ENCODE measurements at places on chromosomes 1 and 21.

DNA sequence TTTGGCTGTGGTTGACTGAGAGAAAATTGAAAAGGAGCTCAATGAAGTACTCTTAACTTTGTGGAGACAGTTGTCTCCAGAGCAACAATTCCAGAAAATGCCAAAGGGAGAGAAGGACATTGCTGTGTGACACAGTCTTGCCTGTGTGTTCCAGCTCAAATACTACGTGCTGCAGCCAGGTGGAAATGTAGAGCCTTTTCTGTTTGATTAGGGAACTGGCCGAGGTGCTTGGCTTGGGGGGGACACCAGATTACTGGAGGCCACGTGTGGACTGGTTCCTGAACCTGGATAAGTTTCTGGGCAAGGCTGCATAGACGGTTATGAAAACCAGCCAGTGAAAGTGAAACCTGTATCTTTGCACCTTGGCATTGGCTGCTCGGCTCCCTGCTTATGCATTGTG lies 217.9 kb downstream of the CTH start:
- no peak for DNase-seq

GRCh38 chr1:30140566-30140965 lies 582.8 kb downstream of the MATN1 start:
- DNase-seq: no peak

DNA sequence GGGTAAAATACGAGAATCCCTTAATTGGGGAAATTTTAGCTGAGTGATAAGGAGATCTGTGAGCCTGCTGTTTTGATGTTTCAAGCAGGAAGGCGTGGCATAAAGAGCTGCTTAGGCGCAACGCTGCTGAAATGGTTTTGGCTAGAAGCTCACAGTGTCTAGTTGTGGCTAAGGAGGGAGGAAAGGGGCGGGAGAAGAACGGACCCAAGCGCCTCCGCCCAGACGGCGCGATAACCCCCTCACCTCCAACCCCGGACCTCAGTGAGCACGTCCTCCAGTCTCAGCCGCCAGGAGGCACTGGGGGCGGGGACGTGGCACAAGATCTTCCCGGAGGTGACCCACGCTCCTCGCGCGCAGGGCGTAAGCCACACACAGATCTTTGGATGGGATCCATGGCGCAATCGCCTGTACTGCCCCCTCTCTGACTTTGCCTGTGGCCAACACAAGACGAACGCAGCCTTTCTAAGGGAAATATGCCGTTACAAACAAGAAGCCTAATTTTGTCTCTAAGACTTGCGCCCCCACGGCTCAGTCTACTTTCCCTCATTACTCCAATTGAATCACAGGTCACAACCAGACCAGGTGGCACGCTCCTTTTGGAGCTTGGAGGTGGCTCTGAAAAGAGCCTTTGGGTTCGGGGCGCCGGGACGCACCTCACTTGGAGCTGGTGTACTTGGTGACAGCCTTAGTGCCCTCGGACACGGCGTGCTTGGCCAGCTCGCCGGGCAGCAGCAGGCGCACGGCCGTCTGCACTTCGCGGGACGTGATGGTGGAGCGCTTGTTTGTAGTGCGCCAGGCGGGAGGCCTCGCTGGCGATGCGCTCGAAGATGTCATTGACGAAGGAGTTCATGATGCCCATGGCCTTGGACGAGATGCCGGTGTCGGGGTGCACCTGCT lies 23.4 kb upstream of the RNF187 start:
- peak; percentile 57 for DNase-seq

DNA sequence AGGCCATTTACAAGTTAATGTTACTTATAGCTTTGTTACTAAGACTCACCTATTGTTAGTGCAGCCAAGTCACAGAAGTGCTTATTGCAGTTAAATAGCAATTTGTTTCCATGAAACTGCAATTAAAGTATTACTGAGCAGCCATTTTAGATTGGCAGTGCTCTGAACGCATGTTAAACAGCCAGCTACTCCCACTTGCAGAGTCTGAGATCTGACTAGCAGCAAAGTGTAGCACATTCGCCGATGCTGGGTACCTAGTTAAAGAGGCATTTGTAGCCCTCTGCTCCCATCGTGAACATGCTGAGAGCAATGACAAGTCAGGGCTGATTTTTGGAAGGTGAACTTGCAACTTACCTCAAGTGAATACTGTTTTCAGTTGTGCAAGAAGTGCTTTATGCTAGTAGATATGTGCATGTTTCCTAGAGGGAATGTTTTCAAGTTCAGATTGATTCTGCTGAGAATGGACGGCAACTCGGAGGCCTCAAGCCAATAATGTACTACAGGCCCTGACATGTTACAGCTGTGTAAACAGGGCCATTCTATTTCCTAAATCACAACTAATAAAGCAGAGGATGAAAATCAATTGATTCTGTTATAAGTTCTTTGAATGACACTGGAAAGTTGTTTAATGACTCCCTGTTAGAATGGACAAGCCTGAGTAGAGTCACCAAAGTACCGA lies 19.8 kb downstream of the LMO4 start:
- no peak for DNase-seq

- no peak for DNase-seq
Observed at GRCh38 chr1:192709544-192709943, 73.6 kb downstream of the RGS13 start.

- DNase-seq: no peak
Observed at GRCh38 chr1:111217183-111217910, 10.2 kb upstream of the CHI3L2 start.

DNA sequence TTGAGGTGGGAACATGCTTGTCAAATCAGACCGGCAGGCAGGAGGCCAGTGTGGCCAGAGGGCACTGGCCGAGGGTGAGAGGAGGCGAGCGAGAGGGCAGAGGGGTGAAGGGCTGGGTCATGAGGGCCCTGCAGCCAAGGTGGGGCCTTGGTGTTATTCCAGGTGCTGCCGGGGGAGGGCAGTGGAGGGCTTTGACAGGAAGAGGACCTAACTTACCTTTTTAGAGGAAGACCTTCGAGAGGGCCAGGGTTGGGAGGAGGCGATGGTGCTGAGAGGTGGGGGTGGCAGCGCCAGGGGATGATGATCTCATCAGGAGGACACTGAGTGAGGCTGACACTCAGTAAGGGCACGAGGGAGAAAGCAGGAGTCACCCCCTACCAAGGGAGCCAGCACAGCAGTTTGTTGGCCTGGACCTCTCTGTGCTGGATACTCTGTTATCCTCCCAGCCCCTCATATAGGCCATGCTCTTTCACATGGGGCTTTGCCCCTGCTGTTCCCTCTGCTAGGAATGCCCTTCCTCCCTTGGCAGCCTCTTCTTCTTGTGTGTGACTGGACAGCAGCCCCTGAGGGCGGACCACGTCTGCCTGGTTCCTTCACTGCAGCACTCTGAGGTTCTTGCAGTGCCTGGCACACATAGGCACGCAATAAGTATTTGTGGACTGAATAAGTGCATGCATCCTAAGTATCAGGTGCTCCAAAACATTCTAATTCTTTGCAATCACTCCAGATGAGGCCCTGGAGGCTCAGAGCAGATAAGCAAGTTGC lies 7.5 kb upstream of the TTC22 start:
- DNase-seq: peak; percentile 10

DNA sequence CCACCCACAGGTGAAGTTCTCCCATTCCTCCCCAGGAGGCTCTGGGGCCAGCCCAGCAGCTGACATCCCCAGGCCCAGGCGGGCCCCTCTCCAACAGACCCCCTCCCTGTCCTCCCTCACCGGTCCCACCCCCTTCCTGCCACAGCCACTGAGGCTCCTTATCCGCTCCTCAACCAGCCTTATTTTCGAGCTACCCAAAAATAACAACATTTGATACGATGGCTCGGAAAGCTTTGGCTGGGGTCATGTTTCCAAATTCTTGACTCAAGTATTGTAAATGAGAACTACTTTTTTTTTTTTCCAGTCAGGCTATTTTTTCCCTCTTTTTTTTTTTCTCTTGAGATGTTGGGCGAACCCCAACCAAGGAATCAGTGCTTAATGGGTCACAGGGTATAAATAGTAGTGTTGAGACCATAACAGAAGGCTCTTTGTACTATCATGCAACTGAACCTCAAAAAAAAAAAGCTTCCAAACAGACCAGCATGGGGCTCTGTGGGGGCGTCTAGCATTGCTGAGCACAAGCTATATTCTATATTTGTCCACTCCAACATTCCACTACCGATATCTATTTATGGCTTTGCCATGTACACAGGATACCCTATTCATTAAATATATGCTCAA lies 27.2 kb downstream of the IRF2BP2 start:
- no peak for DNase-seq

- no peak for DNase-seq
Observed at GRCh38 chr1:43288058-43288784, 2.8 kb upstream of the C1orf210 start.

- no peak for DNase-seq
Observed at GRCh38 chr1:221805121-221805520, 63.2 kb upstream of the DUSP10 start.

DNA sequence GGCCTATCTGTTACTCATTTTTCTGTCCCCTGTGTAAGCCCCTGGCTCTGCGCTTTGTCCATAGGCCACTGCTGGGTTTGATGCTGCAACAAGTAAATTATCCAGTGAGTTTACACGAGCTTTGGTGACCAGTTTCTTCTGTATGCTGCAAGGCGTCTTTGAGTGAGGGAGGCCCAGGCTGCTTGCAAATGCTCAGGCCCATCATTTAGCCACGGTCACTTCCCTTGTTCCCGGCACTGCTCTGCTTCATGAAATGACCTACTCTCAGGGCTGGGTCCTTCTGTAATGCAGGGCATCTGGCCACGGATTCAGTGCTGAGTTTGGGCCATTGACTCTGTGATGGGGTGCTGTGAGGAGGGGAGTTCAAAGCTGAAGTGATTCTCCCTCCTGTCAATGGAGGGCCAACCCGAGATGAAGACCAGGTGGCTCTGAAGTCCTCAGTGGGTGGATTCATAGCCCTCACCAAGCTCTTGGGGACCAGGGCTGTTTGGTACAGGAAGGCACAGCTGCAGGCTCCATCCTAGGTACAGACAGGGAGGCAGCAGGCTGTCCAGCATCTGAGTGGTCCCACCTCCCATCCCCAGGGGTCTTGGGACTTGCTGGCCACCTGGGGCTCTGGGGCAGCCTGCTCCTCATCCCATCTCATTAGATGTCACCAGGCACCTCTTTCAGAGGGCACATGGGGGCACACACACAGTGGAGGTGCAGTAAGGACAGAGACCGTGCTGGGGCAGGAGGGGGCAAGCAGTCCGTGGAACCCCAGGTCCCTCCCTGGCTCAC lies 21.7 kb downstream of the LHX4 start:
- no peak for DNase-seq

- DNase-seq: no peak
Observed at GRCh38 chr1:162951553-162952315, 90.8 kb upstream of the CCDC190 start.

- no peak for DNase-seq
Observed at GRCh38 chr1:233608988-233609387, 4.9 kb upstream of the KCNK1 start.

- no peak for DNase-seq
Observed at GRCh38 chr1:6002714-6003501, 10.7 kb upstream of the NPHP4 start.

DNA sequence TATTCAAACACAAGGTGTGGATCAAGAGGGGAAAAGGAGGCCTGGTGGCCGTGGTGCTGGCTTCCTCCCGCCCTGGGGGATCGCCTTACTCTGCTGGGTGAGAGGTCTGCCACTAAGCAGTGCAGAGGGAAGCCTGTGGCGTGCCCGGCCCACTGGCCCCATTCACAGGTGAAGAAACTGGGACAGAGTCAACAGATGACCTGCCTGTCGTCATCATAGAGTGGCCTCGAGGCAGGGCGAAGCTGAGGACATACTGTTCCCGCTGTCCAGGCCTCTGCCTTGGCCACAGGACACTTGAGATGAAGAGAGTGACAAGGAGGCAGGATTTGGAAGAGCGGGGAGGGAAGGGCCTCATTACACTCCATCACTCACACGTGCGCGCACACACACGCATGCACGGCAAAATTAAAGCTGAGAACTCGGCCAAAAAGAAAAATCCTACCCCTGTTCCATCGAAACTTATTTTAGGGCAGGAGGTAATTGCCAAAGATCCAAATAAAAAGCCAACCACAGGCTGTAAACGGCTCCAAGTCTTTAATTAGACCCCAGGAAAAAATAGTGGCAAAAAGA lies 50.5 kb downstream of the CASZ1 start:
- no peak for DNase-seq

- no peak for DNase-seq
Observed at GRCh38 chr1:75129983-75130789, 4.0 kb upstream of the LHX8 start.

GRCh38 chr1:10549904-10550664 lies 75.3 kb downstream of the PEX14 start:
- DNase-seq: no peak

- DNase-seq: no peak
Observed at GRCh38 chr1:57966340-57966739, 542.5 kb upstream of the DAB1 start.

- peak; percentile 97 for DNase-seq
Observed at GRCh38 chr1:110407260-110408210, at the start of gene LAMTOR5. Gene LAMTOR5, minus strand, starts transcription at chr1:110407694. Its CDS starts 74 bp downstream, at chr1:110407620.

- peak; percentile 89 for DNase-seq
Observed at GRCh38 chr1:226653311-226653921, 85.7 kb downstream of the ITPKB start.

- no peak for DNase-seq
Observed at GRCh38 chr1:58189453-58189852, 357.1 kb downstream of the OMA1 start.

- DNase-seq: peak; percentile 76
Observed at GRCh38 chr1:167631936-167632614, 2.0 kb downstream of the RCSD1 start.

DNA sequence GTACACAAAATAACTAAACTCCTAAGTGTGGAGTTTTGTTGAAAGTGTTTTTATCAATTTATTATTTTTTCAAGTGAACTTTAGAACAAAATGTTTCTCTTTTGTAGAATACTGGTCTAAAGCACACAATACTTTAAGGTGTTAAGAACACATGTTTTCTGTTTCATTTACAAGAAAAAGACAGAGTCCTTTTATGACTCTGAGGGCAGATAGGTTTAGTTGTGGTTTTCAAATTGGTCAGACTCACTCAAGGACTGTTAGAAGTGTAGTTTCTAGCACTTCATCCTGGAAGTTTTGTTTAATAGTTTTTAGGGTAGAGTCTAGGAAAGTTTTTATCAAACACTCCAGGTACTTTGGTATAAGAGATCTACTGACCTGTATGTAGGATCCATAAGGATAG lies 376.5 kb downstream of the LRRIQ3 start:
- no peak for DNase-seq
